ENCODE measurements at places on chromosomes 5 and 9.

DNA sequence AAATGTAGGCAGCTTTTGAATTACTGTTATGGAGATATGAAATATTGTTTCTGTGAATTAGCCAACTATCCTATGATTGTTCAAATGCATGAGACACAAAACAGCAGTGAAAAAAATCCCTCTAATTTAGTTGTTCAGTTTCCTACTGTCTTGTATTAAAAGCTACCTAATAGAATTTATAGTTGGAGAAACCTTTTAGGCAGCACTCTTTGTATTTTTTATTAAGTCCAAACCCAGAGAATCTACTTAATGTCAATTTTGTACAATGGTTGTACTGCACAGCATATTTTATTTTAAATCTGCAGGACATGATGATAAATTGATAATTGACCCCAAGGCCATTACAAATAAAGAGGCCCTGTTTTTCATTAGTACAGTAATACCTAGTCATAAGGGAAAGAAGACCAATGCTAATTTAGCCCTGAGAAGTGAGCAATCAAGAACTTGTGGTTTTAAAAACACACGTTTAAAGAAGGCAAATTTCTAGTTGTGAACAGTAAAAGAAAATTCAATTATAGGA is 607.5 kb downstream of the ISL1 start:
- no peak for DNase-seq

GRCh38 chr5:147558826-147559225 is 49.0 kb upstream of the DPYSL3 start:
- DNase-seq, result no peak

DNA sequence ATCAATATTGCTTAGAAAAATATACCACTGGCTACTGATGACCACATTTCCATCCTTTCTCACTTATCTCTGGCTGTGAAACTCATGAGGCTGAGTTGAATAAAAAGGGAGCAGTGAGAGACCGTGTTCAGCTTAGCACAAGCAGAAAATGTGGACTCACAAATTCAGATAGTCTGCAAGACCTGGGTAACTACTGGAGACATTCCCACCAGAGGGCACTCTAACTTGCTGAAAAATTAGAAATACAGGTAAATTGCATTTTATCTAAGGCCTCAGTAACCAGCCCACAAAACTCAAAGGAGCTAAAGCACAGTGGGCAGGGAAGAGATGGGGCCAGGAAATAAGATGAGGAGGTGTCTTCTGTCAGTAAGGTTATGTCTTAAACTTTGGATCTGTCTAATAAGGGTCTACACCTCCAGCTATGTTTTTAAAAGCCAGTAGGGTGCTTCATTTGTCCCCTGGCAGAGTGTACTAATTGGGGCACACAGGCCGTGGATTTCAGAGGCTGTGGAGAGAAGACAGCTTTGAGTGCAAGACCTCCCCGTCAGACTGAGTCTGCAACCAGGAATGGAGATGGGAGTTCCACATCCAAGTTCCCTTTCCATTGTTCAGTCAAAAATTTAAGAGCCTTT is 8.7 kb upstream of the NDUFB6 start:
- no peak for DNase-seq

- no peak for DNase-seq
Observed at GRCh38 chr5:147748590-147748989, 33.9 kb downstream of the JAKMIP2 start.

DNA sequence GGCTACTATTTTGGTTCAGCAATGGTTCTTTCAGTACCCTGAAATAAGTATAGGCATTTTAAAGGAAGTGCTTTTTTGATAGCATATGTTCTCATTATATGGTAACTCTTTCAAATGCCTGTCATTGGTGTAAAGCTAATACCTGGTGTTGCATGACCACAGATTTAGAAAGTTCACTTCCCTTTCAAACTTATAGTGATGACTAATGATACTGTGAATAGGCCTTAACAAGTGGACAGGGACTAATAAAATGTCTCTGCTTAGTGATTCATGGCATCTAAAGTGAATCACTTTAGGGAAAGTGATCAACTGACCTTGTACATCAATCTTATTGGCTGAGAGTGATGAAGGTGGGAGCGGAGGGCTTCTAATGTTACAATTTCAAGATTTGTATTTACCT is 21.6 kb downstream of the MRPL22 start:
- no peak for DNase-seq

GRCh38 chr9:121372239-121373010 is 2.4 kb upstream of the STOM start:
- no peak for DNase-seq
